Neuronal stem cell (in vitro differentiated cells): ENCODE measurements at places on chromosomes 5 and 9.

- no peak overlapping the region for H3K27ac ChIP-seq
- DNase-seq = no peak
- H3K36me3 ChIP-seq = no peaks in the 10 kb centered on the region
- no peaks in the 10 kb centered on the region for H3K27me3 ChIP-seq
- H3K4me3 ChIP-seq = no peak overlapping the region
- peaks cover 18% of the 10 kb centered on the region for H3K4me1 ChIP-seq
Measured at GRCh38 chr9:14277761-14278160, 36.2 kb downstream of the NFIB start.

- DNase-seq = no peak
- no peaks in the 10 kb centered on the region for H3K4me1 ChIP-seq
- H3K27ac ChIP-seq = no peak overlapping the region
- H3K36me3 ChIP-seq = no peaks in the 10 kb centered on the region
Measured at GRCh38 chr9:123513554-123513953, 157.6 kb downstream of the CRB2 start.

GRCh38 chr5:110790673-110791072 is 51.9 kb downstream of the SLC25A46 start:
- no peaks in the 10 kb centered on the region for H3K4me1 ChIP-seq
- no peak overlapping the region for H3K4me3 ChIP-seq
- no peak for DNase-seq

- no peaks in the 10 kb centered on the region for H3K27me3 ChIP-seq
- no peak for DNase-seq
- H3K36me3 ChIP-seq = no peaks in the 10 kb centered on the region
- no peaks in the 10 kb centered on the region for H3K4me1 ChIP-seq
- H3K4me3 ChIP-seq = no peak overlapping the region
Measured at GRCh38 chr9:38434853-38435252, 10.6 kb upstream of the IGFBPL1 start.

- peaks cover 62% of the 10 kb centered on the region for H3K27me3 ChIP-seq
- no peak overlapping the region for H3K27ac ChIP-seq
- no peak for DNase-seq
- no peak overlapping the region for H3K4me3 ChIP-seq
- H3K4me1 ChIP-seq = peaks cover 2% of the 10 kb centered on the region
Measured at GRCh38 chr5:135830876-135831275, 3.6 kb upstream of the SLC25A48 start.

DNA sequence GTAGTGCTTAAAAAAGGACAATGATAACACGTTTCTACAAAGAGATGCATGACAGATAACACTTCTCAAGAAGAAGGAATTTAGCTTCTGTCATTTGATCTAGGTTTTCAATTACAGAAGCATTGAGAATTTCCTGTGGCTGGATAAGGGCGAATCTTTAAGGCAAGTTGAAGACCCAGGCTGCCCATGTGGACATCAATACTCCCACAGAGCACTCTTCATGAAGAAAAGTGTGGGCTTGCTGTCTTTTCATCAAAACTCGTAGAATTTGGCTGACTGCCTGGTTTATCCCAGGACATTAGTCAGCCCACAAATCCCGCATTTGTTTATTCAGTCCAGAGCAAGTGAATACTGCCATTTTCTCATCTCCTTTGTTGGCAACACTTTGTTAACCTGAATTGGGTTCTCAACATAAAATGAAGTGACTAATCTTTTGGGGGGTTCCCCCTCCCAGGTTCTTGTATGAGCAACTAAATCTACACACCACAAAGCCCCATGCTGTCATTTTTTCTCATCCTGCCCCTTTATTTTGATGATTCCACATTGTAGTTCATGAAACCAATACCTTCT is 43.4 kb upstream of the CDKN2B start:
- H3K36me3 ChIP-seq = no peaks in the 10 kb centered on the region
- H3K4me3 ChIP-seq = no peak overlapping the region
- no peaks in the 10 kb centered on the region for H3K27me3 ChIP-seq
- H3K4me1 ChIP-seq = peaks cover 4% of the 10 kb centered on the region
- no peak for DNase-seq

DNA sequence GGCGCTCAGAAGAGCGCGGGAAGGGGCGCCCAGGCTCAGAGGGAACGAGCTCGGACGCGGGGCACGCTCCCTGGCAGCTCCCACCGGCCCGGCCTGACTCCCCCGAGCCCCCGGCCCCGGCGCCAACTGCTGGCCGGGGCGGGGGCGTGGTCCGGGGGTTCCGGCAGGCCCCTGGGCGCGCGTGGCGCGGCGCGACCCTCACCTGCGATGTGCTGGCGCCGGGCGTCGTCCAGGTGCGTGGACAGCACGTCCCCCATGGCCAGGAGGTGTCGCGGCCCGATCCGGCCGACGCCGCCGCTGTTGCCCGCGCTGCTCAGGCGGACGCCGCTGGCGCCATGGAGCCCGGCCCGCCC is 43.5 kb upstream of the STXBP1 start:
- peak overlapping the region; percentile 74 for H3K4me3 ChIP-seq
- peaks cover 21% of the 10 kb centered on the region for H3K4me1 ChIP-seq
- H3K27ac ChIP-seq = no peak overlapping the region
- no peaks in the 10 kb centered on the region for H3K36me3 ChIP-seq
- peaks cover 9% of the 10 kb centered on the region for H3K27me3 ChIP-seq

DNA sequence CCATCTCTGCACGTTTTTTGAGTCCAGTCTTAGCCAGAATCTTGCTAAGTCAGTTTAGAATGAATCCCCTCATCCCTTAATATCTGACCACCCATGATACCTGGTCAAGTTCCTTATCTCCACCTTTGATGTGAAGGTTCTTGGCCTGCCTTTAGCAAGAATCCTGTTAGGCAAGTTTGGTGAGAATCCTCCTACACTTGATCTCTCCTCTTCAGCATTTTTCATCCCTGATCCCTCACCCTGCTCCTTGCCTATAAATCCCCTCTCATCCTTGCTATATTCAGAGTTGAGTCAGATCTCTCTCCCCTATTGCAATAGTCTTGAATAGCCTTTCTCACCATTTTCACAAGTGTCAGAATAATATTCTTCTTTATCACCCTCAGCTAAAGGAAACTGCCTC is 31.0 kb downstream of the SMIM23 start:
- H3K36me3 ChIP-seq = no peaks in the 10 kb centered on the region
- peaks cover 11% of the 10 kb centered on the region for H3K27me3 ChIP-seq
- H3K4me3 ChIP-seq = no peak overlapping the region
- no peaks in the 10 kb centered on the region for H3K4me1 ChIP-seq
- H3K27ac ChIP-seq = no peak overlapping the region

DNA sequence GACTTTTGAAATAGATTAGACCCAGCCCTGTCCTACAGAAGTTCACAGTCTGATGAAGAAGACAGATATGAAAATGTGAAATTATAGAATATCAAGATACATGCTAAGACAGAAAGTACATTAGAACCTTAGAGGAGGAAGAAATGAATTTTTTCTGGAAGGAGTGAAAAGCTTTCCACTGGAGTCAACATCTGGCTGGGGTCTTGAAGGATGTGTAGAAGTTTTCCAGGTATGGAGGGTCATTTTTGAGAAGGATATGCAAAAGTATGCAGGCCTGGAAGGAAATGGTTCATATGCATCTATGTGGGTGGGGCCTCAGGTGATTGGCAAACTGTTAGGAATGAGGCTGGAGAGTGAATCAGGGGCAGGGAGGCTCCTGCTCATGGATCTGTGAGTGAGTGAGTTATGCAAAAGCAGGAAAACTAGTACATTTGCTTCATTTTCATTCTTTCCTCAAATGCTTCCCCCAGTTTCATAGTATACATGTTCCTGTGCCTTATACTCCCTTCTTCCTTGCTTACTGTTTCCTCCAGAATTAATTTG is 142.3 kb downstream of the GRIA1 start:
- H3K4me3 ChIP-seq = no peak overlapping the region
- no peak for DNase-seq
- no peak overlapping the region for H3K27ac ChIP-seq
- H3K36me3 ChIP-seq = no peaks in the 10 kb centered on the region

DNA sequence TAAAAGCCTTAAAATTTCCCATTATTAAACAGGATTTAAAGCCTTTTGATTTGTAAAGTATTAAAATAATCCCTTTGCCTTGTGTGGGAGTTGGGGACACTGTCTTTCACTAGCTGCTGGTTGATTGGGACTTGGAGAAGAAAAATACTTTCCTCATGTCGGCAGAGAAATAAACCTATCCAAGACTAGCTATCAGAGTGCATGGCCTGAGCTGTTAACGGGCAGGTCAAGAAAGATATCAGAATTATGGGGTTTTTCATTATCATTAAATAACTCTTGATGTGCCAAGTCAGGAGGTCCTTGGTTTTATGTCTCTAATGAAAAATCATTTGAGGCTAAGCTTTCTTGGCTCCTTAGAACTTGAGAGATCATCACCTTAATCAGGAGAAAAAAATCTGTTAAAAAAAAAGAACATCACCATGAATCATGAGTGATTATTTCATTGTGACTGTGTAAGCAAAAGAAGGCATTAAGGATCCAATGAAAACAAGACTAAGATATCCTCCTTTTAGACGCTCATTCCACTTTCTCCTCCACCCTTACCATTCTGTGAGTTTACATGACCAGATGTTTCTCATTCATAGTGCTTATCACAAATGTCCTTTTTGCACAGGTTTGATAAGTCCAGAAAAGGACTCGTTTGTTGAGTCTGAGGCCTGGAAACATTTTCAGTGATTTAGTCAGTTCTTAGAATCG is 140.4 kb upstream of the EGFLAM start:
- no peaks in the 10 kb centered on the region for H3K27me3 ChIP-seq
- H3K36me3 ChIP-seq = no peaks in the 10 kb centered on the region
- H3K27ac ChIP-seq = no peak overlapping the region
- DNase-seq = no peak
- no peaks in the 10 kb centered on the region for H3K4me1 ChIP-seq
- no peak overlapping the region for H3K4me3 ChIP-seq
